ENCODE measurements at places on chromosomes 7 and 10.

GRCh38 chr10:93150289-93150688 is 76.6 kb downstream of the CYP26A1 start:
- no peak for DNase-seq

GRCh38 chr10:72335394-72336258 is 19.1 kb downstream of the DNAJB12 start:
- DNase-seq: no peak

GRCh38 chr7:158403013-158403821 is 184.4 kb downstream of the PTPRN2 start:
- no peak for DNase-seq

- DNase-seq: no peak
Measured at GRCh38 chr10:86036544-86036831, 330.1 kb downstream of the GRID1 start.

DNA sequence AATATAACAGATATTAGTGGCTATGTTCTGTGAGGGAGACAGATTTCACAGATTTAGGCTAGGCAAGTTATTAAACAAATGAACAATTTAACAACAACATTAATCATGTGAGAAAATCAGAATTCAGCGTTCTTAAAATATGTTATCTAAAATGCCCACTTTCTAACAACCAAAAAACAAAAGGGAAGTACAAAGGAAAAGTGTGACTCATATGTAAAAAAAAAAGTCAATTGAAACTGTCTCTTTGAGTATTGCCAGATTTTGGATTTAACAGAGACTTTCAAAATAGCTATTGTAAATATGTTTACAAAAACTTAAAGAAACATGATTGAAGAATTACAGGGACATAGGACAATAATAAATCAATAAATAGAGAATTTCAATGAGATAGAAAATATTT is 34.8 kb upstream of the ARHGAP22 start:
- DNase-seq: no peak

GRCh38 chr10:27537787-27538186 is 33.7 kb downstream of the RAB18 start:
- no peak for DNase-seq

Measured in NCI-H2029 (cell line).